ENCODE measurements at places on chromosomes 7 and 10.

DNA sequence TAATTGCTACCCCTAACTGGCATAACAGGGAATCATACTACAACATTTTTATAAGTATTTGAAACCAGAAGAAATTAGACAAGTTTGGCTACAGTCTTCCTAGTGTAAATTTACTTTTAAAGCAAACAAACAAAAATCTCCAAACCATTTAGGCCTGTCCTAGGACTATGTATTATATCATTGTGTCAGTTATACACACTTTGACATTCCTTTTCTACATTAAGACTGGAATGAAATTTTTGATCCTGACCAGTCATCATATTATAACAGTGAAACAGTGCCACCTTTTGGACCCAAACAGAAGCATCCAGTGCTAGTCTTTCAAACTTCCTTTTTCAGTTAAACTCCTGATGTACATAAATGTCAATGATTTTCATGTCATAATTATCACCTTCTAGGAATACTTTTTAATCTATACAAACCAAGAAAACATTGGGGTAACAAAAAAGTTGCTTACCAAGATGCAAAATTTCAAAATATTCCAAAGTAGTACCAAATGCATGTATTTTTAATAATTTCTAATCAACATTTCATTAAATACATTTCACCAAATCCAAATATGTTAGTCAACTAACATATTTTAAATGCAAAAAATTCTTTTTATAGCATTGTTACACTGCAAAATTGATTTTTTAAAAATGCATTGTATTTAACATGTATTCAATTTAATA lies 75.7 kb downstream of the IMMP2L start:
- no peaks in the 10 kb centered on the region for H3K4me1 ChIP-seq
- no peak overlapping the region for H3K4me3 ChIP-seq
- no peaks in the 10 kb centered on the region for H3K36me3 ChIP-seq
- no peaks in the 10 kb centered on the region for H3K27me3 ChIP-seq

DNA sequence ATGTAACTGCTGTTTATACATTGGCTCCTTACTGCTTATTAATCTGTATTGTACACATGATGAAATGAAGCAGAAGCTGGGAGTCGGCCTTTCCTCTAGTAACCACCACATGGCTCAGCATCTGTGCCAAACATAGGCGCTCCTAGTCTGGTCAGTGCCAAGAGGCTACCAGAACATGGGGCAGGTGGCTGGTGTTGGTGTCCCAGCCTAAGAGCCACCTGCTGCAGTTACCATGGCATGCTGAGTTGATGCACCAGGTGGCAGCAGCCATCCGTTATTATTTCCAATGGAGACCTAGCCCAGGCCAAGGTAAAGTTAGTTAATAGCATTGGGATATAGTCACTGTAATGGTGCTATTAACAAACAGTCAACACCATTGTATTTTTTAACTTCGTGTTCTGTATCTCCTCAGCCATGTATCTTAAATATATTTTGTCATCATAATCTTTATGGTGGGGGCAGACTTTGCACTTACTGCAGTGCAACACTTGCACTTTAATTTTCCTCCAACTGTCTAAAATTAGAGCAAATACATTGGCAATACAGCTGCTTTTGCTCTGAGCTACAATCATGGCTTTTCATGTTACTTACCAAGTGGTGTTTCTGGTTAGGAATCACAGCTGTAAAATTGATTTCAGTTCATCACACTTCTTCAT lies 33.1 kb downstream of the HBP1 start:
- no peak overlapping the region for H3K27ac ChIP-seq
- no peak for DNase-seq
- H3K4me1 ChIP-seq: no peaks in the 10 kb centered on the region
- H3K36me3 ChIP-seq: no peaks in the 10 kb centered on the region
- H3K27me3 ChIP-seq: no peaks in the 10 kb centered on the region

GRCh38 chr7:154509192-154509591 lies 457.0 kb downstream of the DPP6 start:
- H3K4me1 ChIP-seq: no peaks in the 10 kb centered on the region
- no peaks in the 10 kb centered on the region for H3K36me3 ChIP-seq
- DNase-seq: no peak
- H3K27ac ChIP-seq: no peak overlapping the region
- H3K27me3 ChIP-seq: no peaks in the 10 kb centered on the region
- no peak overlapping the region for H3K4me3 ChIP-seq

DNA sequence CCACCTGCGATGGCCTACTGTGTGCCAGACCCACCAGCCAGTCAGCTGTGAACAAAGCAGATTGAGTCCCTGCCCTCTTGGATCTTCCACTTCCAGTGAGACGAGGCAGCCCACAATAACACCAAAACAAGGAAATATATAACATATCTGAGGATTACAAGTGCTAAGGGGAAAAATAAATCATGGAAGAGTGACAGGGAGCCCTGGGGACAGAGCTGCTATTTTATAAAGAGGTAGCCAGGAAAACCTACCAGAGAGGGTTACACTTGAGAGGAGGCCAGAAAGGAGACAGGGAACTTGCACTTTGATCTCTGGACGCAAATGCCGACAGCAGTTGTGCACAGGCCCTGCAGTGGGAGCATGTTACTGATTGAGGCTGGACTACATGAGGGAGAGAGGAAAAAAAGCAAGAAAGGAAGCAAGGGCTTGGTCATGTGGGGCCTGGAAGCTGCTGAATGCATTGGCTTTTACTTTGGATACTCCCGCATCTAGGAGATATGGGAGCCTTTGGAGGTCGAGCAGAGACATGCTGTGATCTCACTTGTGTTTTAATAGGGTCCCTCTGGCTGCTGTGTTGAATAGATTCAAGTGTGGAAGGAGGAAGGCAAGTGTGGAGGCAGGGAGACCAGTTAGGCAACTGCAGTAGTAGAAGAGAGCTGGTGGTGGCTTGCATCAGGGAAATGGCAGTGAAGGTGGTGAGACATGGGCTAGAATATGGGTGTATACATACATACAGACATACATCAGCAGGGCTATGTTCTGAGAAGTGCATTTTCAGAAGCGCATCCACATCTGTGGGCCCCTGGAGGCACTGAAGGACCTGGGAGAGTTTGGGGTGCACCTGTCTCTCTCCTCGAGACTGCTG lies 26.2 kb downstream of the MINDY4 start:
- DNase-seq: no peak
- H3K4me1 ChIP-seq: no peaks in the 10 kb centered on the region
- H3K27me3 ChIP-seq: no peaks in the 10 kb centered on the region
- H3K27ac ChIP-seq: no peak overlapping the region
- H3K36me3 ChIP-seq: no peaks in the 10 kb centered on the region
- H3K4me3 ChIP-seq: no peak overlapping the region

DNA sequence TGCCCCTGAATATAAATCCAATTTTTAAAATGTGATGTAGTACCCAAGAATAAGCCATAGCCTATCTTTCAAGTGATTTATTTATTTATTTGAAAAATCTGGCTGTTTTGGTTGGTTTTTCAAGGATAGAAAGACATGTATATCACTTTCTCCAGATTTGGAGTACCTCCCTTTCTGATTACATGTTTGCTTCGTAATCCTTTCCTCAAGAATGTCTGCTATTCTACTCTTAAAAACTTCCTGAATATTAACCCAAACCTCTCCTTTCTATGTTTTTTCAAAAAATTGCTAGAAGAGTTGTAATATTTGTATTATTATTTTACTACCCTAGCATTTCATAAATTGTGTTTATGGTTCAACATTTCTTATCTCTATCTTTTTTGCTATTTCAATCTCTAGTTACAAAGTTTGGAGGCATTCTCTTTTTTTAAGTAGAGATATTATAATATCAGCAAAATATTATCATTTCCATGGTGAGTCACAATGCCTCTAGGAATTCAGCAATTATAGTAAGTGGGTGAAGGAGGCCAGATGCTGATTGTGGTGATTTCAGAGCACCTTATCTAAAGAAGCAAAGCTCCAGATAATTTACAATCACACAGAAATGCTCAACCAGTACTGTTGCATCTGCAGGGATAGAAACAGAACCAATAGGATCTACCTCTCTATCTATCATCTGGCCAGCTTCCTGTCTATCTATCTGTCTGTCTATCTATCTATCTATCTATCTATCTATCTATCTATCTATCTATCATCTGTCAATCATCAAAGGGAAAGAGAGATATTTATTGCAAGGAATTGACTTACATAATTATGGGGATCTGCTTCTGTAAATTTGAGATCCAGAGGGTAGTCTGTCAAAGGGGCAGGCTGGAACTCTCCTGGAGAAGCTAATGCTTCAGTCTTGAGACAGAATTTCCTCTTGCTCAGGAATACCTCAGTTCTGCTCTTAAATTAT lies 412.5 kb upstream of the SEMA3C start:
- H3K4me3 ChIP-seq: no peak overlapping the region
- no peak overlapping the region for H3K27ac ChIP-seq
- H3K36me3 ChIP-seq: no peaks in the 10 kb centered on the region
- H3K27me3 ChIP-seq: no peaks in the 10 kb centered on the region

GRCh38 chr10:102596506-102596971 lies 47.7 kb upstream of the TRIM8 start:
- no peaks in the 10 kb centered on the region for H3K4me1 ChIP-seq
- no peaks in the 10 kb centered on the region for H3K36me3 ChIP-seq
- no peaks in the 10 kb centered on the region for H3K27me3 ChIP-seq
- no peak overlapping the region for H3K4me3 ChIP-seq

DNA sequence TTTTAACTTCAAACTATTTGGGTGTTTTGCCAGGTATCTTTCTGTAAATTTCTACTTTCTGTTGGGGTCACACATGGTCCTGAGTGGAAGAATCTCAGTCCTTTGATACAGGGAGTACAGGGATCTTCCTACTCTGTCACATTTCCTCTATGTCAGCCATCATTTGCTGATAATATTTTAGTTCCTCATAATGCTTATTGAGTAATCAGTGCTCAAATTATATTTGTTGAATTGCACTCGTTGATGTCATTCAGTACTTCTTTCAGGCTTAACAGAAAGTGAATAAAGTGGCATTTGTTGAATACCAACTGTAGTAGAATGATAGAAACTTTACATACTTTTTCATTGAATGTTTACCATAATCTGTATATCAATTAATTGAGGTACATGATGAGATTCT lies 31.9 kb downstream of the WDR11 start:
- no peak overlapping the region for H3K27ac ChIP-seq
- DNase-seq: no peak
- H3K27me3 ChIP-seq: no peaks in the 10 kb centered on the region
- H3K4me1 ChIP-seq: no peaks in the 10 kb centered on the region
- no peak overlapping the region for H3K4me3 ChIP-seq
